ENCODE measurements at places on chromosomes 7 and 10. TPM values are rescaled to one million over a fixed set of nuclear protein-coding genes. Genes with fewer than 3 reads are reported as not detected.

DNA sequence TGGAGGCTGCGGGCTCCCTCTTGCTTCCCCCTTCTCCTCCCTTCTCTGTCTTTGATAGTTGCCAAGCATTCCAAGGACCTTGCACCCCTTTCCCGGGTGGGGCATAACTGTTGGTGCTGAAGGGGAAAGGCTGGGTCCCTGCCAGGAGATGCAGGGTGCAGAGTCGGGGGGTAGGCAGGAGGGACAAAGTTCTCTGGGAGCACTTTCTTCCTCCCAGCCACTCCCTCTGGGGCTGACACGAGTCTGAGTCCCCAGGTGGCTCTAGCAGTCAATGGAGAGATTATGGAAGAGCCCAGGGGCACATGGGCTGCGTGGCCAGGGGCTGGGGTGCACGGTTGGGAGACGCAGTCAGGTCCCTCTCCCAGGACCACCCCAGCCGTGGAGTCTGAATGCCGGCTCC is 2.1 kb downstream of the CLDN15 start:
- H3K36me3 ChIP-seq, result no peaks in the 10 kb centered on the region
- no peaks in the 10 kb centered on the region for H3K4me1 ChIP-seq
- H3K4me3 ChIP-seq, result no peak overlapping the region
- H3K27ac ChIP-seq, result no peak overlapping the region
- no peak for DNase-seq

GRCh38 chr10:101771380-101771779 is 4.5 kb downstream of the FGF8 start:
- H3K4me3 ChIP-seq, result no peak overlapping the region
- peaks cover 7% of the 10 kb centered on the region for H3K4me1 ChIP-seq
- peaks cover 8% of the 10 kb centered on the region for H3K27me3 ChIP-seq

PALD1 gene
- 7.5 TPM for total RNA-seq

GRCh38 chr10:14585287-14586193 is 189.2 kb downstream of the FAM107B start:
- DNase-seq, result no peak
- no peaks in the 10 kb centered on the region for H3K4me1 ChIP-seq
- no peaks in the 10 kb centered on the region for H3K27me3 ChIP-seq
- no peak overlapping the region for H3K4me3 ChIP-seq
- no peaks in the 10 kb centered on the region for H3K36me3 ChIP-seq

DNA sequence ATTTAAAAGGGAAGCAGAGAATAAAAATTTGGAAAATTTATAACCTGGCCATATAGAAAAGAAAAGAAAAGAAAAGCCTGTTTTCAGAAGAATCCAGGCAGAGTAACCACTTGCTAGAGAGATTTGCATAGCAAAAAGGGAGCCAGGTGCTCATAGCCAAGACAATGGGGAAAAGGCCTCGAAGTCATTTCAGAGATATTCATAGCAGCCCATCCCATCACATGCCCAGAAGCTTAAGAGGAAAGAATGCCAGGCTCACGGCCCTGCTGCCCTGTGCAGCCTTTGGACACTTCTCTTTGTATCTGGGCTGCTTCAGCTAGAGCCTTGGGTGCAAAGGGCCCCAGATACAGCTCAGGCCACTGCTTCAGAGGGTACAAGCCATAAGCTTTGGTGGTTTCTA is 159.8 kb downstream of the CCDC7 start:
- no peak for DNase-seq
- no peaks in the 10 kb centered on the region for H3K4me1 ChIP-seq
- no peaks in the 10 kb centered on the region for H3K36me3 ChIP-seq
- H3K4me3 ChIP-seq, result no peak overlapping the region
- H3K27me3 ChIP-seq, result no peaks in the 10 kb centered on the region

DNA sequence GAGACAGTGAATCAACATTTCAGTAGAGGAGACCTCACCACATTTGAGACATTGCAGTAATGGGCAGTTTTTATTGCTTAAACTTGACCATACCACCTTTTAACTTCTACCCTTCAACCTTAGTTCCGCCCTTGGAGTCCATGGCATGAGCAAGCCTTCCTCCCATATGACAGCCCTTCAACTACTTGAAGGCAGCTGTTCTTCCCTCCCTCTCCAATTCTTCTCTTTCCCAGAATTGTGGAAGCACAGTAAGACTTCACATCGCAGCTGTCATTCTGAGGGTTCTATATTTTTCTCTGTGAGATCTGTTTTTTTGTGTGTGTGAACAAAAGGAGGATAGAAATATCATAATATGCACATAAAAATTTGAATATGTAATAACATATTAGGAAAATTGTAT is 2.2 kb upstream of the TSPAN12 start:
- no peak for DNase-seq
- H3K4me3 ChIP-seq, result no peak overlapping the region
- no peaks in the 10 kb centered on the region for H3K4me1 ChIP-seq

- no peak overlapping the region for H3K4me3 ChIP-seq
- H3K27ac ChIP-seq, result no peak overlapping the region
- no peak for DNase-seq
- H3K4me1 ChIP-seq, result no peaks in the 10 kb centered on the region
Measured at GRCh38 chr10:89738551-89739209, 37.3 kb downstream of the KIF20B start.

- DNase-seq, result no peak
- no peaks in the 10 kb centered on the region for H3K4me1 ChIP-seq
- no peaks in the 10 kb centered on the region for H3K36me3 ChIP-seq
- no peak overlapping the region for H3K27ac ChIP-seq
- H3K4me3 ChIP-seq, result no peak overlapping the region
- H3K27me3 ChIP-seq, result no peaks in the 10 kb centered on the region
Measured at GRCh38 chr7:45149606-45150005, 8.0 kb upstream of the RAMP3 start.

MOSPD3 gene
- total RNA-seq, result 12.6 TPM

DNA sequence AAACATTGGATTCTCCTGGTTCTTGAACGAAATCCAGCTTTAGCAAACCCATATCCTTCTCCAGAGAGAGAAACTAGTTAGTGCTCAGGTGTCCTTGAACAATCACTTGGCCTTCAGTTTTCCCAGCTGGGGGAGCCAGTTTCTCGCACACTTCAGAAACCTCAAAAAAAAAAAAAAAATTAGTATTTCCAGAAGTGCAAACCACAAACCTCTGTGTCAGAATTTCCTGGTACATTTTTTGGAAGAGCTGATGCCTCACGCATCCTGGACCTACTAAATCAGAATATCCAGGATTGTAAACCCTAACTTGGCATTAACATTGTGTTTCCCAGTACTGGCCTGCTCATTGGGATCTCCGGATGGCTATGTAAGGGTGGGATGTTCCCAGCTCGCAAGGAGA is 143.4 kb upstream of the EGR2 start:
- no peak overlapping the region for H3K27ac ChIP-seq
- no peak for DNase-seq
- no peak overlapping the region for H3K4me3 ChIP-seq
- no peaks in the 10 kb centered on the region for H3K36me3 ChIP-seq
- H3K27me3 ChIP-seq, result no peaks in the 10 kb centered on the region
- no peaks in the 10 kb centered on the region for H3K4me1 ChIP-seq

GRCh38 chr10:71547876-71548846 is 151.4 kb downstream of the CDH23 start:
- no peak overlapping the region for H3K27ac ChIP-seq
- H3K27me3 ChIP-seq, result no peaks in the 10 kb centered on the region
- no peak overlapping the region for H3K4me3 ChIP-seq

DNA sequence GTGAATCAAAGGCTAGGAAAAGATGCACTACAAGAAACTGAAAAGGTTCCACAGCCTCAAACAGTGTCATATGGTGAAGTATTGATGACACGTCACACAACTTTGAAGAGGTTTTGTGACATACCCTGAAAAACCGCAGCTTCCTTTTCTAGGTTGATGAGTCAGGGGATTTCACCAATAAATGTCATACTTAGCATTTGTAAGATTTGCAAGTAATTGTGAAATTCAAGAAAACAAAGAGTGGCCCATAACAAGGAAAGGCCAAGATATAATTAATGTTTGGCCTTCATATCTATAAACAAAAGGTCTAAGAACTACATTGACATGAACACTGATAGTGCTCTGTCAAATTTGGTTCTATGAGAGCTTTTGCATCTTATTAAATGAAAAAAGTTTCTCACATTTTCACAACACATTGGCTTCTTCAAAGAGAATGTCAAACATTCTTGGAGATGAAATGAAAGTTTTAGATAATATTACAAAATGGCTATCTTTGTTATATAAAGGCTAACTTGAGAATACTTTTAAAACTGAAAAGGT is 62.0 kb upstream of the NAMPT start:
- no peaks in the 10 kb centered on the region for H3K4me1 ChIP-seq
- no peaks in the 10 kb centered on the region for H3K36me3 ChIP-seq
- no peak overlapping the region for H3K27ac ChIP-seq

DNA sequence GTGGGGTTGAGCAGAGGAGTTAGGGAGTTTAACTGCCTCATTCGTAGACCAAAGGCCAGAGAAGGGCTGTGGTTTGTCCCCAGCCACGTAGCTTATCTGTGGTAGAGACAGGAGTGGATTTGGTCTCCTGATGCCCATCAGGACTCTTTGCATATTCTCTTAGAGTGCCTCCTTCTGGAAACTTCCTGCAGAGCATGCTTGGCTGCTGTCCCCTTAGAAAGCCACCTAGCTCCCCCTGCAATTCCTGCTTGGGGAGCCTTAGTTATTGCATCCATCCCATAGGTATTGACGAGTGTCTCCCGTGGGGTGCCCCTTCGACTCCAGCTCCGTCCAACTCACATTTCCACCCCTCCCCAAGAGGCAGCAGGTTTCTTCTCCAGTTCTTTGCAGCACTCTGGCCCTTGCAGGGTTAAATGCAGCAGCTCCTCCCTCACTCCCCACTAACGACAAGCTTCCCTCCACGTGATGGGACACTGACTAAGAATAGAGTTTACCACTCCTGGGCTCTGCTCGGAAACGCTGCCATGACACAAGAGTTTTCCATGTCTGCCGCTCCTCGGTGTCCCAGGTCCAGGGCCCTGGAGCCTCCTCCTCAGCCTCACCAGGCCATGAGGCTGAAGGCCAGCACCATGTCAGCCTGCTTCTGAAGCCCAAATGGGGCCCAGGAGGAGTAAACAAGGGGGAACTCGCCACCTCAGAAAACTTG is 147.8 kb upstream of the UNC5B start:
- DNase-seq, result no peak
- no peak overlapping the region for H3K27ac ChIP-seq
- H3K27me3 ChIP-seq, result no peaks in the 10 kb centered on the region

DNA sequence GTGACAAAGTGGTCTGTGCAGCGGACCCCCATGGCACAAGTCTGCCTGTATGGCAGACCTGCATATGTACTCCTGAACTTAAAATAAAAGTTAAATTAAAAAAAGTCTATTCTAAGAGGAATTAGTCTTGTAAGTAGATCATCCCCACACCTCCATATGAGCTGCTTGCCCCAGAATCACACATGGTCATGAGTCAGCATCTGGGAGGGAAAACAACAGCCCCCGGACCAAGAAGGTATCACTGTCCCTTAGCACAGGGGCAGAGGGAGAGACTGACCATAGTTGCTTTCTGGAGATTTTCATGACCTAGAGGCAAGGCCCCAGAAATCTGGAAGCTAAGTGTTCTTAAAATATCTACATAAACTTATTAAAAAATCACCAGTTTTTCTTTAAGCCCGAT is 86.6 kb upstream of the PDK4 start:
- no peak for DNase-seq
- no peaks in the 10 kb centered on the region for H3K36me3 ChIP-seq
- H3K4me3 ChIP-seq, result no peak overlapping the region
- H3K27ac ChIP-seq, result peak overlapping the region; percentile 36
- no peaks in the 10 kb centered on the region for H3K27me3 ChIP-seq

DNA sequence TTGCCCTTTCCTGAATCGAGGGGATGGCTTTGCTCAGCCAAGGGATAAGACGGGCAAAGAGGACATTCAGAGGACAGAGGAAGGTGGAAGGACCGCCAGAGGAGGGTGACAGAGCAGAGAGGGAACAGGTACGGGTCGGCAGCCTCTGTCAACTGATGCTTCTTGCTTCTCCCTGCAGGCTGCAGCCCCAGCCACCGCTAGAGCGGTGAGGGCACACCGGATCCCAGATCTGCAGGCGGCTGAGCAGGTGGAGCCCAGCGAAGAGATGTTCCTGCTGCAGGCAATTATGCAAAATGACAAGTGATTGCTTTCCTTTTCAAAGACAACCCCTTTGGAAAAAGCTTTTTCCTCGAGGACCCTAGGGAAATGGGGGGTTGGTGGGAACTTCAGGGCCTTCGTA is 181.9 kb upstream of the ANKRD30A start:
- no peak overlapping the region for H3K27ac ChIP-seq
- H3K36me3 ChIP-seq, result no peaks in the 10 kb centered on the region
- H3K4me3 ChIP-seq, result no peak overlapping the region
- H3K4me1 ChIP-seq, result no peaks in the 10 kb centered on the region
- no peak for DNase-seq

DNA sequence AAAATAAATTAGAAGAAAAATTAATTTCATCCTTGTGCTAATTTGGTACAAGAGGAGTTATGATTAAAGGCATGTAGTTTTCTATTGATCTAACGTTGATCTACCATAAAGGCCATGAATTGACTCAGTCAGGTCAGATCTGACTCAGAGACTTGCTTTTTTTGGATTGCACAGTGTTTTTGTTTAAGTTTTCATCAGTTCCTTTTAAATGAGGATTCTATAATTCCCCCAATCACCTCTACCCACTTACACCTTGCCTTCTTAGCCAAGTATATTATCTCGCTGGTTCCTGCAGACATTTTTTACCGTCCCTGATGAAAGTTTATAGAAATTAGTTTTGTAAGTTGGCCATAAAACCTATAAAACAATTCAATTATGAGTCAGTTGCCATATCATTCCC is 132.4 kb upstream of the PALS2 start:
- DNase-seq, result no peak
- no peak overlapping the region for H3K27ac ChIP-seq
- no peaks in the 10 kb centered on the region for H3K36me3 ChIP-seq
- H3K4me1 ChIP-seq, result no peaks in the 10 kb centered on the region

DNA sequence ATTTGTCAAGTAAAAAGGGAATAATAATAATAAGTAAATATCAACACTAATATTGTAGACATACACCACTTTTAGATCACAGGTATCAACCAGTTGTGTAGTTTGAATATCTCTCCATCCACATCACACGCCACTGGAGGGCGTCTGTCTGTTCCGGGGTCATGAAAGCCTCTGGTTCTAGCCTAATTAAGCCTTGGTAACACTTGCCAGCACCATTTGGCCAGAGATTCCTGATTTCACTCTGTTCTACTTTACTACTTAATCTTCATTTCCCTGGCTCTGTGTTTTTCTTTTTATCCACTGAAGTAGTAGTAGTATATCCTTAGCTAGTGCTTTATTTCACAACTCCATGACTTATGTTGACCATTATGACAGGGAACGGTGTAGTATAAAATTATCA is 285.6 kb upstream of the POM121L12 start:
- no peak overlapping the region for H3K4me3 ChIP-seq
- no peaks in the 10 kb centered on the region for H3K4me1 ChIP-seq
- peaks cover 5% of the 10 kb centered on the region for H3K36me3 ChIP-seq
- no peak for DNase-seq
- no peaks in the 10 kb centered on the region for H3K27me3 ChIP-seq

- no peaks in the 10 kb centered on the region for H3K4me1 ChIP-seq
- DNase-seq, result no peak
- H3K36me3 ChIP-seq, result no peaks in the 10 kb centered on the region
Measured at GRCh38 chr7:46675456-46675855, 754.4 kb upstream of the IGFBP3 start.

GRCh38 chr7:77881871-77882270 is 83.3 kb downstream of the PHTF2 start:
- H3K36me3 ChIP-seq, result no peaks in the 10 kb centered on the region
- no peak overlapping the region for H3K27ac ChIP-seq
- DNase-seq, result no peak
- H3K4me3 ChIP-seq, result no peak overlapping the region

Data from breast epithelium (tissue), 4 donors.